ENCODE measurements at places on chromosomes 3 and 15. TPM values are rescaled to one million over a fixed set of nuclear protein-coding genes. Genes with fewer than 3 reads are reported as not detected.

HES1 gene
- 2.4 TPM for total RNA-seq

TMCO5A gene
- total RNA-seq, result not detected

TRIM71 gene
- total RNA-seq, result not detected

CMTM8 gene
- 6.5 TPM for total RNA-seq

KAT2B gene
- total RNA-seq, result 91.3 TPM

DUT gene
- total RNA-seq, result 308 TPM

SCAANT1 gene
- total RNA-seq, result not detected

VGLL3 gene
- not detected for total RNA-seq

RHOV gene
- total RNA-seq, result not detected

RAB11A gene
- 169 TPM for total RNA-seq

PGBD4 gene
- total RNA-seq, result 4.1 TPM

IL5RA gene
- not detected for total RNA-seq

GP9 gene
- total RNA-seq, result not detected

KIF15 gene
- total RNA-seq, result 73.5 TPM

DUOX1 gene
- total RNA-seq, result not detected

TMC3 gene
- not detected for total RNA-seq

RASL12 gene
- not detected for total RNA-seq

PRSS50 gene
- not detected for total RNA-seq

SPTSSB gene
- not detected for total RNA-seq

GPR15 gene
- 31.0 TPM for total RNA-seq

CPA3 gene
- not detected for total RNA-seq

PLD1 gene
- 0.94 TPM for total RNA-seq

PIK3CB gene
- 15.5 TPM for total RNA-seq

SCN5A gene
- total RNA-seq, result not detected

Measured in activated CD4-positive, alpha-beta T cell treated with anti-CD3 and anti-CD28 coated beads, Interleukin-2, amount 10 ng/mL, durations not matched to agents 7 days and 5 days (primary cell).